ENCODE measurements at places on chromosomes 7 and 10. TPM values are rescaled to one million over a fixed set of nuclear protein-coding genes. Genes with fewer than 3 reads are reported as not detected.

DNA sequence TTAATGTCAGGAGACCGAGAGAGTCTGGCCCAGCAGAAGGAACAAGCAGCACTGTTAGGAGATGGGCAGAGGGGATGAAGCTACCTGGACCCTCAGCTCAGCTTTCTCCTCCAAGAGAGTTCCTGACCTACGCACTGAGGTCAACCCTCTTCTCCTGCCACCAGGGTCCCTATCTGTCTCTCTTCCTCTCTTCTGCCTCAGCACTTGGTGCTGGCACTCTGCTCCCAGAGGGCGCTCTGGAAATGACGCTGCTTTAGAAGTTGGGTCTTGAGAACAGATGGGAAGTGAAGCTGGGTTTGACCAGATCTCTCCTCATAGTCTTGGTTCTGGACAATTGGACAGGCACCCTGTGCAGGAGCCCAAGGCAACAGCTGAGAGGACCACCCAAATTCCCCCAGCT is 216.0 kb upstream of the AGK start:
- no peak overlapping the region for H3K4me3 ChIP-seq
- no peaks in the 10 kb centered on the region for H3K36me3 ChIP-seq
- H3K4me1 ChIP-seq = no peaks in the 10 kb centered on the region

GRCh38 chr7:13615679-13616078 is 373.8 kb downstream of the ETV1 start:
- H3K4me3 ChIP-seq = no peak overlapping the region
- H3K27ac ChIP-seq = no peak overlapping the region
- H3K4me1 ChIP-seq = no peaks in the 10 kb centered on the region
- no peaks in the 10 kb centered on the region for H3K36me3 ChIP-seq

GRCh38 chr10:117346574-117346973 is 28.7 kb downstream of the PDZD8 start:
- no peak overlapping the region for H3K27ac ChIP-seq
- DNase-seq = no peak
- H3K4me3 ChIP-seq = no peak overlapping the region
- H3K36me3 ChIP-seq = no peaks in the 10 kb centered on the region

- H3K27me3 ChIP-seq = no peaks in the 10 kb centered on the region
- H3K4me3 ChIP-seq = no peak overlapping the region
- no peak overlapping the region for H3K27ac ChIP-seq
- peaks cover 39% of the 10 kb centered on the region for H3K4me1 ChIP-seq
- peaks cover 36% of the 10 kb centered on the region for H3K36me3 ChIP-seq
- no peak for DNase-seq
Measured at GRCh38 chr7:510131-510481, 9.5 kb downstream of the PDGFA start.

GRCh38 chr7:106065575-106066500 is 46.3 kb downstream of the SYPL1 start:
- peak overlapping the region; percentile 83 for H3K27ac ChIP-seq
- H3K4me3 ChIP-seq = peak overlapping the region; percentile 39
- H3K4me1 ChIP-seq = peaks cover 82% of the 10 kb centered on the region
- DNase-seq = no peak

GRCh38 chr10:77744245-77744644 is 106.6 kb upstream of the KCNMA1 start:
- peaks cover 18% of the 10 kb centered on the region for H3K4me1 ChIP-seq
- H3K27ac ChIP-seq = no peak overlapping the region
- H3K4me3 ChIP-seq = no peak overlapping the region
- no peaks in the 10 kb centered on the region for H3K36me3 ChIP-seq
- H3K27me3 ChIP-seq = no peaks in the 10 kb centered on the region
- DNase-seq = peak; percentile 73

DNA sequence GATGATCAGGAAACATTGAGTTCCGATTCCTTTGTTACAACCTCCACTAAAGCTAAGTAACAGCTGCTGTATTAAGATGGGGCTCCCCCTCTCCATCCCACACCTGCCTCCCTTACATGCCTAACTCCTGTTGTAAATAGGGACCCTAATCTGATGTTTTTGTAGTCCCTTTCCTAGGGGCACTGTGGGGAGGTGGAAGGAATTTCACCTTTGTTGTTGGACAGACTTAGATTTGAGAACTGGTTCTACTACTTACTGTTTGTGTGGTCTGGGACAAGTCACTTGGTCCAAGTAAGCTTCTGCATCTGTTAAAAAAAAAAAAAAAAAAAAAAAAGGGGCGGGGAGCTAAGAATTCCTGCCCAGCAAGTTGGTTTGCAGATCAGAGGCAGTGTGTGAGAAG is 42.6 kb downstream of the KIAA1217 start:
- peaks cover 43% of the 10 kb centered on the region for H3K4me1 ChIP-seq
- H3K4me3 ChIP-seq = no peak overlapping the region
- no peaks in the 10 kb centered on the region for H3K27me3 ChIP-seq
- H3K36me3 ChIP-seq = no peaks in the 10 kb centered on the region
- DNase-seq = no peak

GRCh38 chr7:46133072-46133471 is 212.0 kb upstream of the IGFBP3 start:
- H3K4me1 ChIP-seq = peaks cover 4% of the 10 kb centered on the region
- no peak overlapping the region for H3K4me3 ChIP-seq
- H3K27ac ChIP-seq = no peak overlapping the region
- no peaks in the 10 kb centered on the region for H3K36me3 ChIP-seq

GRCh38 chr7:5553298-5553877 is 129.8 kb upstream of the TNRC18 start:
- no peak overlapping the region for H3K4me3 ChIP-seq
- no peak overlapping the region for H3K27ac ChIP-seq
- H3K36me3 ChIP-seq = no peaks in the 10 kb centered on the region
- no peak for DNase-seq
- H3K27me3 ChIP-seq = no peaks in the 10 kb centered on the region
- H3K4me1 ChIP-seq = peaks cover 39% of the 10 kb centered on the region

DNA sequence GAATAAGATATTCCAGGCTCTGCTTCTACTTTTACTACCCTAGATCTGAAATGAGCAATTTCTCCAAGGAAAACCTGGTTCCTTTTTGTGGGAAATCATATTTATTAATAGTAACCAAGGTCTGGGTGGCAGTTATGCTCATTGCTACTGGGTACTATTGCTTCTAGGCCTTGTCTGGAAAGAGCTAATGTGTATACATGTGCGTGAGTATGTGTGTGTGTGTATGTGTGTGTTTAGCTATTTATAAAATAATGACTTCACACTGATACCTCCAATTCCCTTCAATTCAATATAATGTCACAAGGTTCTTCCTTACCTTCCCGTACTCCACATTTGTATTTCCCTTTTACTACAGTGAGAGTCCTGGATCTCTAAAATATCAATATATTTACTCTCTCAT is 26.0 kb upstream of the PLCE1 start:
- no peaks in the 10 kb centered on the region for H3K36me3 ChIP-seq
- no peaks in the 10 kb centered on the region for H3K4me1 ChIP-seq
- no peak overlapping the region for H3K27ac ChIP-seq
- no peak for DNase-seq
- no peak overlapping the region for H3K4me3 ChIP-seq

DNA sequence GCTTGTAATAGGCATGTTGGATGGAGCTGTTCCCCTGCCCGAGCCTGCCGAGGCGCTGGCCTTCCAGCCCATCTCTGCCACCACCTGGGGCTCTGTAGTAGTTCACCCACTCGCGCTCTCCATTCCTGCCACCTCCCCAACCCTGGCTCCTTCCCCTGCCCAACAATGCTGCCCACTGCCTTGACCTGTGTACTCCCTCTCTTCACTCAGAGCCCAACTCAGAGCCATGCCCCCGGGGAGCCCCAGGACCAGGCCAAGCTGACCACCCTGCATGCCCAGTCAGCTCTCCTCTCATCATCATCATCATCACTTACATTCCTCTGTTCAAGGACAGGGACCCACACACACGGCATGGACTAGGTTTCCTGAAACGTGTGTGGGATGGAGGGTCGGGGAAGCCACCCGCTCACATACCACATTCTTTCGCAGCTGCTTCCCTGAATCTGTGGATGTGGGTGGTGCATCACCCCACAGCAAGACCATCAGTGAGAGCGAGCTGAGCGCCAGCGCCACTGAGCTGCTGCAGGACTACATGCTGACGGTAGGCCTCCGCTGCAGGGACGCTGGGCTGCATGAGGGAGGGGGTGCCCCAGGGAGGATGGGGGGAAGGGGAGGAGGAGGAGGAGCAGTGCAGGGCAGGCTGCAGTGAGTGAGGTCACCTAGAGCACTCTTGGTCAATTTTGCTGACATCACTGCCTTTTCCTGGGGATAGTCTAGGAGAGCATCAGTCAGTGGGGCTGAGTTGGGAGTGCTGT is 15.6 kb downstream of the NACAD start:
- peaks cover 3% of the 10 kb centered on the region for H3K4me1 ChIP-seq
- H3K4me3 ChIP-seq = no peak overlapping the region
- H3K27ac ChIP-seq = no peak overlapping the region
- peaks cover 51% of the 10 kb centered on the region for H3K36me3 ChIP-seq

- H3K27ac ChIP-seq = no peak overlapping the region
- DNase-seq = no peak
- no peaks in the 10 kb centered on the region for H3K27me3 ChIP-seq
- no peaks in the 10 kb centered on the region for H3K36me3 ChIP-seq
Measured at GRCh38 chr7:44218418-44219201, 17.8 kb downstream of the YKT6 start.

- no peak for DNase-seq
- H3K4me3 ChIP-seq = peak overlapping the region; percentile 47
- H3K36me3 ChIP-seq = no peaks in the 10 kb centered on the region
- H3K4me1 ChIP-seq = peaks cover 22% of the 10 kb centered on the region
Measured at GRCh38 chr7:25861601-25862260, 290.3 kb upstream of the NFE2L3 start.

GRCh38 chr7:109111086-109111485 is 541.4 kb downstream of the DNAJB9 start:
- no peaks in the 10 kb centered on the region for H3K27me3 ChIP-seq
- no peaks in the 10 kb centered on the region for H3K4me1 ChIP-seq
- no peak for DNase-seq

- H3K27ac ChIP-seq = peak within 1 kb of the TSS; percentile 88
- peaks cover 4% of the 10 kb centered on the region for H3K36me3 ChIP-seq
- DNase-seq = no peak
- peak within 1 kb of the TSS; percentile 71 for H3K4me3 ChIP-seq
Measured at GRCh38 chr7:116953372-116953905, at the start of gene ST7. ST7 (plus strand) TSS chr7:116953501; CDS start chr7:116953541, 40 bp downstream.

- no peak for DNase-seq
- no peak overlapping the region for H3K27ac ChIP-seq
- H3K27me3 ChIP-seq = no peaks in the 10 kb centered on the region
- no peaks in the 10 kb centered on the region for H3K4me1 ChIP-seq
Measured at GRCh38 chr7:39042670-39043069, 65.0 kb downstream of the POU6F2 start.

DNA sequence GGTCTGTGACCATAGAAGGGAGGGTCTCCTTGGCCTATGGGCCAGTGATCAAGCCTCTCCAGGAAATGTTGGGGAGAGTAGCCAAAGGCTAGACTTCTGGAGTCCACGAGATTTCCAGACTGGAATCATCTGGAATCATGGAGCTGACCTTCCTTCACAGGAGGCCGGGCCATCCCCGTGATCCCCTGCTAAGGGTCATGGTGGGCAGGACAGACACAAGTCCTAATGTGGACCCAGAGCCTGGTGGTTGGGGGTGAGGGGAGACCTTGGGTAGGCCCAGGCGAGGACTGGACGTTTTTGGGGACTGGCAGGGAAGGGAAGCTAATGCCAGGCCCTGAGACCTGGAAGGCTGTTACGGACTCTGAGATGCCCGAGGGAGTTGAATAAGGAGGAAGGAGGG is 9.8 kb upstream of the GRID1 start:
- H3K27me3 ChIP-seq = peaks cover 13% of the 10 kb centered on the region
- no peaks in the 10 kb centered on the region for H3K36me3 ChIP-seq
- no peaks in the 10 kb centered on the region for H3K4me1 ChIP-seq
- no peak overlapping the region for H3K27ac ChIP-seq

- H3K27ac ChIP-seq = no peak overlapping the region
- no peaks in the 10 kb centered on the region for H3K36me3 ChIP-seq
- H3K4me1 ChIP-seq = no peaks in the 10 kb centered on the region
- no peaks in the 10 kb centered on the region for H3K27me3 ChIP-seq
- H3K4me3 ChIP-seq = no peak overlapping the region
- DNase-seq = no peak
Measured at GRCh38 chr7:95843286-95843685, 70.9 kb downstream of the DYNC1I1 start.

DNA sequence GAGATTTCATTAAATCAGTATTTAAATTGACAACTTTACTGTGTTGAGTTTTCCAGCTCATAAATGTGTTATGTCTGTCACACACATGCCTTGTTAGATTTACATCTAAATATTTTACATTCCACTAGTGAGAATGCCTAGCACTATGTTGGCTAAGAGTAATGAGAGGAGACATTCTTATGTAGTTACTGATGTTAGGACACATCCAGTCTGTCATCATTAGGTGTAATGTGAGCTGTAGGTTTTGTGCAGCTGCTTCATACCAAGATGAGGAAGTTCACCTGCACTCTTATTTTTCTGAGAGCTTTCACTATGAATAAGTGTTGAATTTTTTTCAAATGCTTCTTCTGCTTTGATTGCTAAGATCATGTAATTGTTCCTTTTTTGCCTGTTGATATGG is 218.0 kb upstream of the IGFBP3 start:
- H3K27ac ChIP-seq = no peak overlapping the region
- DNase-seq = no peak
- no peak overlapping the region for H3K4me3 ChIP-seq
- H3K36me3 ChIP-seq = no peaks in the 10 kb centered on the region
- H3K4me1 ChIP-seq = no peaks in the 10 kb centered on the region

GRCh38 chr7:100132697-100133151 is 6.0 kb downstream of the MBLAC1 start:
- no peaks in the 10 kb centered on the region for H3K27me3 ChIP-seq
- H3K27ac ChIP-seq = no peak overlapping the region
- no peak overlapping the region for H3K4me3 ChIP-seq
- no peak for DNase-seq
- H3K36me3 ChIP-seq = no peaks in the 10 kb centered on the region
- H3K4me1 ChIP-seq = peaks cover 10% of the 10 kb centered on the region

- no peak for DNase-seq
- no peak overlapping the region for H3K27ac ChIP-seq
- no peak overlapping the region for H3K4me3 ChIP-seq
- no peaks in the 10 kb centered on the region for H3K36me3 ChIP-seq
- no peaks in the 10 kb centered on the region for H3K27me3 ChIP-seq
Measured at GRCh38 chr10:12589791-12590190, 240.4 kb downstream of the CAMK1D start.

DNA sequence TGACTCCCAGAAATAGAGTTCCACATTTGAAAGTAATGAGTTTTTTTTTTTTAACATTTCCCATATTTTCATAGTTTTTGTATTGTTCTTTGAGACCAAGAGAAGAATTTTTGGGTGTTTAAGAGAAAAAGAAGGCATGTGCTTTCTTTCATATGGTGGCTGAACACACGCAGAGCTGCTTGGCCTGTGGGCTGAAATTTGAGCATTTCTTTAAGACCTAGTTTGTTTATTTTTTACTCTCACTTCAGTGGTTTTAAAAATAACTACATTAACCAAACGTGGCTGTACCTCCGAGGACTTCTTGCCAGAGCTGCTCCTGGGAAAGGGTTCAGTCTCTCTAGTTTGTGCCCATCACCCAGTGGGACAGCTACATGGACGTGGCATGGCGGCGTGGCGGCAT is 58.3 kb downstream of the INPP5A start:
- no peaks in the 10 kb centered on the region for H3K36me3 ChIP-seq
- DNase-seq = no peak
- no peak overlapping the region for H3K4me3 ChIP-seq
- no peaks in the 10 kb centered on the region for H3K27me3 ChIP-seq
- no peak overlapping the region for H3K27ac ChIP-seq

Gene HTR7
- 12.7 TPM for polyA plus RNA-seq

Gene ERVW-1
- polyA plus RNA-seq = not detected

Gene ADCK2
- polyA plus RNA-seq = 13.0 TPM

Gene GRM3
- polyA plus RNA-seq = not detected

Gene MYO3A
- polyA plus RNA-seq = not detected

Gene BICC1
- polyA plus RNA-seq = 4.2 TPM

Gene TMEM236
- 0.13 TPM for polyA plus RNA-seq

Gene NEUROD6
- not detected for polyA plus RNA-seq

Gene TSPAN13
- polyA plus RNA-seq = 18.0 TPM

All from keratinocyte (primary cell).